ENCODE measurements at places on chromosomes 5 and 9. TPM values are rescaled to one million over a fixed set of nuclear protein-coding genes. Genes with fewer than 3 reads are reported as not detected.

Gene SQSTM1
- total RNA-seq = 430 TPM

Gene SNAPC4
- total RNA-seq = 5.0 TPM

- no peak for DNase-seq
Measured at GRCh38 chr5:57082441-57083067, 91.3 kb upstream of the GPBP1 start.

GRCh38 chr5:6125781-6126180 is 252.6 kb downstream of the MED10 start:
- no peak for DNase-seq

GRCh38 chr5:89179731-89180130 is 296.7 kb upstream of the MEF2C start:
- DNase-seq = no peak

DNA sequence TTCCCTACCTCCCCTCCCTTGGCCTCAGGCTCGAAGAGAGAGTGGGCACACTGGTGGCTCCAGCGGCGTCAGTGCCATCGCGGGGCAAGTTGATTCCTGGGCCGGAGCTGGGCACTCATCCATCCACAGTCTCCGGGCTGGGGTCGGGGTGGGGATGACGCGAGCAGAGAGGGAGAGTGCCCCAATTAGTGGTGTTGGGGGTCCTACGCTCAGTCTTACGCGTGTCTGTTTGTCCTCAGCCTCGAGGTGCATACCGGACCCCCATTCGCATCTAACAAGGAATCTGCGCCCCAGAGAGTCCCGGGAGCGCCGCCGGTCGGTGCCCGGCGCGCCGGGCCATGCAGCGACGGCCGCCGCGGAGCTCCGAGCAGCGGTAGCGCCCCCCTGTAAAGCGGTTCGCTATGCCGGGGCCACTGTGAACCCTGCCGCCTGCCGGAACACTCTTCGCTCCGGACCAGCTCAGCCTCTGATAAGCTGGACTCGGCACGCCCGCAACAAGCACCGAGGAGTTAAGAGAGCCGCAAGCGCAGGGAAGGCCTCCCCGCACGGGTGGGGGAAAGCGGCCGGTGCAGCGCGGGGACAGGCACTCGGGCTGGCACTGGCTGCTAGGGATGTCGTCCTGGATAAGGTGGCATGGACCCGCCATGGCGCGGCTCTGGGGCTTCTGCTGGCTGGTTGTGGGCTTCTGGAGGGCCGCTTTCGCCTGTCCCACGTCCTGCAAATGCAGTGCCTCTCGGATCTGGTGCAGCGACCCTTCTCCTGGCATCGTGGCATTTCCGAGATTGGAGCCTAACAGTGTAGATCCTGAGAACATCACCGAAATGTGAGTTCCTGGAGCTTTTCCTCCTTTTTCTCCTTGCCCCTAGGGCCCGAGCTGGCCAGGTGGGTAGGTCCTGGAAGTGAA is 861 bp downstream of the NTRK2 start:
- no peak for DNase-seq

- no peak for DNase-seq
Measured at GRCh38 chr9:7178729-7179128, 421.0 kb downstream of the KDM4C start.

DNA sequence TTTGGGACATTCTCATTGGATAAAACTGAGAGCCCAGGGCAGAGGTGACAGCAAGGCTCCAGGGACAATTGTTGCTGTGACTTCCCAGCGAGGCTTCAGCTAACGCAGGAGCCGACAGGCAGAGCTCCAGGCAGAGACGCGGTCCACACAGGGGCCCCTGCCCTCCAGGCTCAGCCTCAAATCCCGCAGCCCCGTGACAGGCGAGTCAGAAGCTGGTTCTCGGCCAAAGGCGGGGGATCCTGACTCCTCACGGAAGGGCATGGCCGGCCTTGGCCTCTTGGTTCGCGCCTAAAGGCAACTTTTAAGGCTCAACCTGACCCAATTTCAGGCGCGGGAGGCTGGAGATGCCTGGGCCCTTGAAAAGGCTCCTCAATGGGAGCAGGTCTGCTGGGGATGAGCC is 21.3 kb downstream of the SLC12A7 start:
- peak; percentile 66 for DNase-seq

DNA sequence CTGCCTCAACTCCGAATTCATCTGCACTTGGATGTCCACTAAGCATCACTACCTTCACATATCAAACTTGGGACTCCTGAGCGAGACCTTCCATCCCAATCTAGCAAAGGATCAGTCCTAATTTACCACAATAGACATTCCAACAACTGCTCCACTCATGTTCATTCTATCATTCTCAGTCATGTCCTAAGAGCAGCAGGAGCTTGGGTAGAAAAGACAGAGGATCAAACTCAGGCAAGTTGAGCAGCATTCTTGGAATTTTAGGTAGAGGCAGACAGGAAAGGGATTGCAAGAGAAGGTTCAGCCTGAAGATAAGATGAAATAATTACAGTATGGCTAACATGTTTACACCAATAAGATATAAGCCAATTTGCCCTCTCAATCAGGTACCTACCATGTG is 51.7 kb downstream of the AUH start:
- DNase-seq = no peak
